Stimulated activated CD4-positive, alpha-beta T cell treated with anti-CD3 and anti-CD28 coated beads, TNF-alpha, amount 100 ng/mL, for 48 hours (primary cell): ENCODE measurements at places on chromosomes 4 and X.

DNA sequence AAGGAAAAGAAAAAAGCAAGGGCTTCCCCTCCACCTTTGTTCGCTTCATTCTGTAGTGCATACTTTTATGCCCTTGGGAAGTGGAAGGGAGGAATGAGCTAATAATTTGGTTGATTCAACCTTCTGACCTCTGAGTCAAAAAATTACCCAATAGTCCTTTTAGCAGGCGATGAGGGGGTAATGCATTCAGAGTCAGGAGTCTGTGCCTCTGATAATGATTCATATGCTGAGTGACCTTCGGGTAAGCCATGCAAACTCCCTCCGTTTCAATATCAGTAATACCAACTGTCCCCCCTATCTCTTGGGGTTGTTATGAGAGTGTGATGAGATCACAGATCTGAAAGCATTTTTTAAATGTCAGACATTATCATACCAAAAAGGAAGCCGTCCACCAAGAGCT, 41.6 kb upstream of the ACSL4 start:
- no peak for DNase-seq

GRCh38 chrX:48470110-48470832, at the start of gene SLC38A5:
SLC38A5 (minus strand) TSS chrX:48470260; CDS start chrX:48467924, 2,336 bp downstream.
- DNase-seq, result no peak

DNA sequence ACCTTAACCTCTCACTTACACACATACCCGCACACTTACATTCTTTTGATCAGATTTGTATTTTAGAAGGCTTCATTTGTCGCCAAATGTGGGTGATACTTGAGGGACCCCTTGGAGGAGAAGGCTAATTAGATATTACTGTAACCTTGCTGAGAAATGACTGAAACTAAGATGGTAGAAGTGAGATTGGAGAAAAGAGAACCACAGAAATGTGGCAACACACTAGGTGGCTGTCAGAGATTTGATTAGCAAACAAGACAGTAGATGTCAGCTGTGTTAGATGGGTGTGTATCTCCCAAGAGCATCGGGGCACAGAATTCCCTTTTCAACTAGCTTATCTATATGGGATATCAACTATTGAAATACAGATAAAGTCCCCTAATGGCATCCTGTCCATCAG, 149.3 kb upstream of the FABP2 start:
- DNase-seq, result no peak

- no peak for DNase-seq
Measured at GRCh38 chrX:13996650-13997049, 33.0 kb downstream of the GEMIN8 start.

- DNase-seq, result no peak
Measured at GRCh38 chrX:39648548-39649254, 449.1 kb downstream of the BCOR start.

DNA sequence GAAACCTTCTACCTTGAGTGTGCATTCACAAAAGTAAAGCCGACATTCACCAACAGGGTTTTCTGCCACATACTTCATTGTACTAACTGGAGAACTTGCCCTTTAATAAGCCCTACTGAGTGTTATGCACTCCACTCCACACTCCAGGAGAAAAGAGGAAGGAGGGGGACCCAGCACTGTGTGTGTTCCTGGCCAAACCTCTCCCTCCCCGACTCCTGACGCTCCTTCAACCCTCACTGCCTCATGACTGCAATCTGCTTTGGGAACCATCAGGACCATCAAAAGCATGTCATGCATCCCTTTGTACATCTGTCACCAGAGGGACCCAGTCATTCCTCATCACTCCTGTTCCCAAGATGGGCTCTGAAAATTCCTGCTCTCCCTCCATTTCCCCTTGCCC, 143.7 kb downstream of the RASL11B start:
- no peak for DNase-seq

DNA sequence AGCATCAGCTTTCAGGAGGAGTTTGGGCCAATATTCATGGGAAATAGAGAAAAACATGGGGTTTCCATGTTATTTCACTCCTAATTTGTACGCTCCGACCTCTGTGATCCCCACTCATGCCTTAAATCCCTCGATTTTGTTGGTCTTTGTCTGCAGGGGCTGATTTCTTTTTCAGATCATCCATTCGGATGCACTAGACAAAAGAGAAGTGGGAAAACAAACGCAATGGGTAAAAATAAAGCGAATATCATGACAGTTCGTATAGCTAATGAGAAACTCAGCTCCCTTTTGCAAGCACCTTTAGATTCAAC, 139.1 kb upstream of the PLAC1 start:
- DNase-seq, result no peak
